Trophoblast cell (in vitro differentiated cells and primary cell): ENCODE measurements at places on chromosomes 13 and 19.
A peak's percentile ranks its signal among the peaks of the same experiment; 100 is the strongest.

GRCh38 chr13:107838588-107839161 lies 376.7 kb downstream of the LIG4 start:
- DNase-seq: no peak

DNA sequence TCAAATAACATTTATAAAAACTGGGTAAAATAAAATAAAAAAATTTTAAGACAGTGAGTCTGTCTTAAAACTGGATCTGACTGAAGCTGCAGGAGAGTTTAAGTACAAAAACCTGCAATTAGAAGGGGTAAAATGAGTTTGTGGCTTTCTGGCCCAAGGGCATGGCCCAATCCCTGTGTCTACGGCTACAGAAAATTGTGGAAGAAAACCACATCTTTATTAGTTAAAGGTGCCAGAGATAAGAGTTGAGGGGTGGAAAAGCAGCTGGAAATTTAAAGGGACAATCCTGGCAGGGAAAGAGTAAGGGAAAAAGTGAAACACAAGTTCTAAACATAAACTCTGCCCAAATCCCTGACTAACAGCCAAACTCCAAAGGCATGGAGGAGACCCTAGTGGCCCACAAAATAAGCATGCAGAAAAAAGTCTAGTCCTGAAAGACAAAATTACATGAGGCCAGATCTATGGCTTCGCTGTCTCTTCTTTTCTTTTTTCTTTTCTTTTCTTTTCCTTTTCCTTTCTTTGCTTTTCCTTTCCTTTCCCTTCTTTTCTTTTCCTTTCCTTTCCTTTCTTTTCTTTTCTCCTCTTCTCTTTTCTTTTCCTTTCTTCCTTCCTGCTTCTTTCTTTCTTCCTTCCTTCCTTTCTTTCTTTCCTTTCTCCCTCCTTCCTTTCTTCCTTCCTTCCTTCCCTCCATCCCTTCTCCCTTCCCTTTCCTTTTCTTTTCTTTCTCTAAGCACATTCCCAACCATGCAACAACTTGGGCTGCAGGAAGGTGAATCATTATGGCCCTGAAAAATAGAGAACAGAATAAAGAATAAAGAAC lies 23.5 kb upstream of the DLEU7 start:
- no peak for DNase-seq

DNA sequence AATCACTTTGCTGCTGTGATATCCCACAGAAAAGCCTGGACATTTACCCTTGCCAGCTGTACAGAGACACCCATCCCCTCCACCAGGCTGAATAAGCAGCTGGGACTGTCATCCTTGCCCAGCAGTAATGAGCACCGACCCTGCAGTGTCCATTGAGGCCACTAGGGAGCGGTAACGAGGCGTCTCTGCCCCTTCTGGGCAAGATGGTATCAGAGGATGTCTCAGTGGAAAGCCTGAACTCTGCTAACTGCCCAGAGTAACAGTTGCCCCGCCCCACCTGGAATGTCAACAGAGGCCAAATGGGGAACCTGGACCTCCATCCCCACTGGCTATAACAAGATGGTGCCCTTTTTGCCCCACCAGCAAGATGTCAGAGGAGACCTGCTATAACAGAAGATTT lies 22.8 kb upstream of the CEACAM20 start:
- peak; percentile 19 for DNase-seq

DNA sequence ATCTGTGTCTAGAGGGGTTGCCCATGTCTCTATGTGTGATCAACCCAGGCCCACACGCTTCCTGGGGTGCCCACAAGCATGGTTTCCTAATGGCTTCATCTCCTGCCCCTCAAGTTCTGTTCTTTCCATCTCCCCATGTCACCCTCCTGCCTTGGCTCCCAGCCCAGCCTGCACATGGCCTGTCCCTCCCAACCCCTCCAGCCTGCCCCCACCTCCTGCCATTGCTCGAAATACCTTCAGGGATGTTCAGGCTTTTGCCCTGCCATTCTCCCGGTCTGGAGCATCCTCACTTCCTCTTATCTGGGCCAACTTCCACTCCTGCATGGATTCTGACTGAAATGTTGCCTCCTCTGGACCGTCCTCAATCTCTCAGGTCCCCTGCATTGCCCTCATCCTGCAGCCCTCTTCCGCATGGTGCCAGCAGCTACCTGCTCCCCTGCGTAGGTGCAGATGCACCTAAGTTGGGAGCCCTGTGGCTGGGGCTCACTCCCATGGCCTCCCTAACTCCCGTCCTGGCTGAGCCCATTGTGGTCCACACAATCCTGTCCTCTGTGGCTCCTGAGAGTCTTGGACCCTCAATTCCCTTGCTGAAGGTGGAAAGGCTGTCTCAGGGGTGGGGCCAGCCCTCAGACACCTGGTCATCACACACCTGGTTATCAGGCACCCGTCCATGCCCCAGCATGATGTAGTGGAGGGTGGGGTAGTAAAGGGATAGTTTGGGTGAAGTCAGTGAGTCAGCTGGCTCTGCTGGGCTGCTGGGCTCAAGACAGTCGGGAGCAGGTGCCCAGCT lies 152.1 kb downstream of the URI1 start:
- no peak for DNase-seq

DNA sequence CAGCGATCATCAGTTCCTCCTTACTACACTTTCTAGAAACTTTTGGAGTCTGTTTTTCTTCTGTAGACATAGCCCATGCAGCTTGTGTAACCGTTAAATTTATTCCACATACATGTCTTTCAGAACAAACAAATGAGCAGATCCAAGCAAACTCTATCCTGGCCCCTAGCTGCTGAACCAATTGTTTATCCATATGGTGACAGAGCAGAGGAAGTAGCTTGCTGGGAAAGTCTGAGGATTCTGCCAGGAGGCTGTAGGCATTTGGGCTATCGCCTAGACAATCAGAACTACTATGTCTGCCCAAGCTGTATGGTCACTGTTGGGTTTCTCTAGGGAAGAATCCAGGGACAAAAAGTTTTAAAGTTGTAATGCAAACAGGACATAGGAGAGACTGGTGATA lies 343.7 kb downstream of the SPRY2 start:
- DNase-seq: no peak

DNA sequence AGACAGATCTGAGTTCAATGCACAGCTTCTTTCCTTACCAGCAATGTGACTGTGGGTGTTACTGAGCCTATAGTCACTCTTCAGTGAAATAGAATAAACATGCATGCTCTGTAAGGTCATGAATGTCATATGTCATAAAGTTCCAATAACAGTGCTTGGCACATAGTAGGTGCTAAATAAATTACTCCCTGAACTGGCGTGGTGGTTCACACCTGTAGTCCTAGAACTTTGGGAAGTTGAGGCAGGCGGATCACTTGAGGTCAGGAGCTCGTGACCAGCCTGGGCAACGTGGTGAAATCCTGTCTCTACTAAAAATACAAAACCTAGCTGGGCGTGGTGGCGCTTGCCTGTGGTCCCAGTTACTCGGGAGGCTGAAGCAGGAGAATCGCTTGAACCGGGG lies 13.2 kb downstream of the WBP4 start:
- DNase-seq: no peak

DNA sequence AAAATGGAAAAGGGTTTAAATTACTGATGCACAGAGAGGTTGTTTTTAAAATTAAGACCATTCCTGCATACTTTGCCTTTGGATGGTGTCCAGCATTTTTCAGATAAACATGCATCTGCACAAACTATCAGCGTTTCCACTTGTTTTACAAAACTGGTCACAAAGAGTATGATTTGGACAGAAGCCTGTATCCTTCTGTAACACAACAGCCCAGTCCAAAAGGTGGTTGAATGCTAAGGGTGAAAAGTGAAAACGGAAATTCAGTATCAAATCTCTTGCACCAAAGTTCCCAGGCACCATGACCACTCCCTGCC lies 21.7 kb upstream of the DOCK9 start:
- no peak for DNase-seq
